ENCODE measurements at places on chromosomes 11 and 22.

- no peak for DNase-seq
Observed at GRCh38 chr11:96314326-96315020, 28.5 kb downstream of the MAML2 start.

- no peak for DNase-seq
Observed at GRCh38 chr22:43060183-43060582, 29.0 kb downstream of the TTLL1 start.

- DNase-seq: no peak
Observed at GRCh38 chr11:94815705-94816344, 47.7 kb downstream of the AMOTL1 start.

- DNase-seq: no peak
Observed at GRCh38 chr11:126414615-126415014, 59.1 kb downstream of the ST3GAL4 start.

DNA sequence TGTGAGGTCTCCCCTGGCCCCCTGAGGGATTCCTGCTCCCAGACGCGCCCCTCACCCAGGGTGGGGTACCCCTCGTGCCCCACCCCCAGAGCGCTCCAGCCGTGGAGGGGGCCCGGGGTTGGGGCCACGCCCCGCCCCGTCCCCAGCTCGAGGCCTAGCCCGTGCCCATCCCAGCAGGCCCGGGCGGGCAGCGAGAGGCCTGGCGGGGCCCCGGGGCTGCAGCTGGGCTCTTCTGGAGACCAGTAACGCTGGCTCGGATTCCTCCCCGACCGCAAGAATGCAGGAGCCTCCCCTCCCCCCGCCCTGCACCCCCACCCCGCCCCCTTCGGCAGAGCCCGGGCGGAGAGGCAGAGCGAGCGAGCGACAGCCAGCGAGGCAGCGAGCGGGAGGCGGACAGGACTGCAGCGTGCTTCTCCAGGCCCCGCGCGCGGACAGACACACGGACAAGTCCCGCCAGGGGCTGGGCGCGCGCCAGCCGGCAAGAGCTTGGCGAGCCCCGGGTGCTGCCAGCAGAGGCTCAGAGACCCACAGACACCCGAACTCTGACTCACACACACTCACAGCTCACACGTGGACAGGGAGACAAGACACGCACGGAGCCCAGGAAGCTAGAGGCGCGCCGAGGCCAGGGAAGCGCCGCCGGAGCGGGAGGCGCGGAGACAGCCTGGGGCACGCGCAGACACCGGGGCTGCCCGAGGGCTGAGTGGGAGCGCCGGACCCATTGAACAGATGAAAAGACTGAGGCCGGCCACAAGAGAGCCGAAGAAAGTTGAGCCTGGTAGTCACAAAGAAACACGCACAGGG, 15.2 kb downstream of the BCL9L start:
- DNase-seq: peak; percentile 75

DNA sequence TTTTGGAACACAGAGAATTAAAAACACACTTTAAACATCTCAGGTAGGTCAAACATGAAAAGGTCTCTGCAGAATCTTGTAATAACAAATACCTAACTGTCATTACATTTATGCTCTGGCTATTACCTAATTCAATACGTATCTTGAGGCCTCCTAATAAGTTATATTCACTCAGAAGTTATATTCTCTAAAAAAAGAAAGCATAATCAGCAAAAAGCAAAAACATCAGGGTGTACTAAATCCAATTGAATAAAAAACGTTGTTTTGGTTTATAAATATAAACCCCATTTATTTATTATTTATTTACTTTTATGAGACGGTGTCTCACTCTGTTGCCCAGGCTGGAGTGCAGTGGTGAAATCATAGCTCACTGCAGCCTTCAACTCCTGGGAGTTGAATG, 10.2 kb downstream of the TMEM41B start:
- DNase-seq: no peak

DNA sequence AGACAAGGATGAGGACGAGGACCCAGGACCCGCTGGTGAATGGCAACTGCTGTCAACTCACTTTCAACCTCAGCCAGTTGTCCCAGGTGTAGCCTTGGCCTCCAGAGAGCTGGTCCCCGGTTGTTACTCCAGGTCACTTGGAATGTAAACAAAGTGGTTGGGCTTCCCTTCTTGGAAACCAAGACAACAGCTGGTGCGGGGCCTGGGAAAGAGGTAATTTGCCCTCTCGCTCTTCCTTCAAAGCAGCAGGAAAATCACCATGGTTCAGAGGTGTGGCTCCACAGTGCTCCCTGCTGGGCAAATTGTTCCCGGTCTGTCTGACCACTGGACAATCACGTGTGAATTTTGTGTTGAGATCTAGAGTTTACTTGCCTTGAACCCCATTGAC, 15.0 kb downstream of the SLC1A2 start:
- no peak for DNase-seq

DNA sequence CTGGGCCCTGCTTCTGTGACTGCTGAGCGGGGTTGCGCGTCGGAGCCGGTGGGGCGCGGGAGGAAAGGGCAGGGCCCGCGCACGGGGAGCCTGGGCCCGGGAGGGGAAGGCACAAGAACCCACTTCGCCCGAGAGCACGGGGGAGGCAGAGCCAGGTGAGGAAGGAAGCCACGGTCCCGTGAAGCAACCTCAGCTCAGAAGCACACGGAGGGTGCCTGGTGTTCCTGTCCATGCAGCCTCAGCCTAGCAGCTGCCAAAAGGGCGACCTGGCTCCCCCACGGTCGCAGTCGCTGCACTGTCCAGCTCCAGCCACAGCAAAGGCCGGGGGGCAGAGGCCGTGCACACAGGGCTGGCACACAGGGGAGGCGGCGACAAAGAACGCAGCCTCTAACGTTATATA, 9.3 kb upstream of the CDC42BPG start:
- DNase-seq: no peak

DNA sequence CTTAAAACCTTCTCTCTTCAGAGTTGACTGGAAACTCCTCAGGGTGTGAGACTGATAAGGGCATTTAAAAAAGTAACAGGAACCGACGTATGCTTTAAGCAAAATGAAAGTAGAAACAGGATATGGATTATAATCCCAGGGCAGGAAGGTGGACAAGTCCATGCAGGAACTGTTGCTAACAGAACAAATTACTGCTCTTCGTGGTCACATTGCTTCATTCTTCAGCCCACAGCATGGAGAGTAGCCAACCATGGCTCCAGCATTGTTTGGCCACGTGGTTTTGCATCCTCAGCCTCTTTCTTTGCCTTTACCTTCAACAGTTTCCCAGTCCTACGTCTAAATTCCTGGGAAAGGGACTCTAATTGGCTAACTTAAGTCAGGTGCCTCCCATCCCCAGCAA, 563.1 kb upstream of the ISX start:
- no peak for DNase-seq

DNA sequence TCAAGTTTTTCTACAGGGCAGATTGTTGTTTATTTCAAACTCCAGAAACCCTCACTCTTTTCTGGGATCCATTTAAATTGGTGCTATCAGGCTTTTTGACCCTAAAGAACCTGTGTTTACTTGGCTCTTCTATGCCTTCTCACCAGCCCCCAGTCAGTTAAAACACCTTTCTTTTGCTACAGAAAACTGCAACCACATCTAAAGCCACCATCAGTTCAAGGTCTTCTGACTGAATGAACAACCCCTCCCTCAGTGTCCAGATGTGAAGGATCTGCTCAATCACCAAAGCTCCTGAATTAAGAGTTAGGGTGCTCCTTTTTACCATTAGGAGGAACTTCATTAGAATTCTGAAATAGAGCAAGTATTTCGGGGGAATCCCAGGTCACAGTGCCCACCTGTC, 7.0 kb upstream of the GLYATL1B start:
- no peak for DNase-seq

DNA sequence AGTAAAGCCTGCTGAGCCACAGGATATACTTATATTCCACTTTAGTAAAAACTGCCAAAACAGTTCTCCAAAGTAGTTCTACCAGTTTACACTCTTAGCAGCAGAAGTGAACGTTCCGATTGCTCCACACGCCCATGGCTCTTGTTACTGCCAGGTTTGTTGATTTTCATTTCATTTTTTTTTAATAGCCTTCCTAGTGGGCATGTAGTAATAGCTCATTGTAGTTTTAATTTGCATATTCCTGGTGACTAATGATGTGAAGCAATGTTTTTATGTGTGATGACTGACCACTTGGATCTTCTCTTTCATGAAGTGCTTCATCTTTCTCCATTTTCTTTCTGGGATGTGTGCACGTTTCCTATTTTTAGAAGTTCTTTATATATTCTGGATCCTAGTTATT, 4.8 kb upstream of the C11orf97 start:
- DNase-seq: no peak

- no peak for DNase-seq
Observed at GRCh38 chr22:42792909-42793847, 63.9 kb downstream of the ARFGAP3 start.

DNA sequence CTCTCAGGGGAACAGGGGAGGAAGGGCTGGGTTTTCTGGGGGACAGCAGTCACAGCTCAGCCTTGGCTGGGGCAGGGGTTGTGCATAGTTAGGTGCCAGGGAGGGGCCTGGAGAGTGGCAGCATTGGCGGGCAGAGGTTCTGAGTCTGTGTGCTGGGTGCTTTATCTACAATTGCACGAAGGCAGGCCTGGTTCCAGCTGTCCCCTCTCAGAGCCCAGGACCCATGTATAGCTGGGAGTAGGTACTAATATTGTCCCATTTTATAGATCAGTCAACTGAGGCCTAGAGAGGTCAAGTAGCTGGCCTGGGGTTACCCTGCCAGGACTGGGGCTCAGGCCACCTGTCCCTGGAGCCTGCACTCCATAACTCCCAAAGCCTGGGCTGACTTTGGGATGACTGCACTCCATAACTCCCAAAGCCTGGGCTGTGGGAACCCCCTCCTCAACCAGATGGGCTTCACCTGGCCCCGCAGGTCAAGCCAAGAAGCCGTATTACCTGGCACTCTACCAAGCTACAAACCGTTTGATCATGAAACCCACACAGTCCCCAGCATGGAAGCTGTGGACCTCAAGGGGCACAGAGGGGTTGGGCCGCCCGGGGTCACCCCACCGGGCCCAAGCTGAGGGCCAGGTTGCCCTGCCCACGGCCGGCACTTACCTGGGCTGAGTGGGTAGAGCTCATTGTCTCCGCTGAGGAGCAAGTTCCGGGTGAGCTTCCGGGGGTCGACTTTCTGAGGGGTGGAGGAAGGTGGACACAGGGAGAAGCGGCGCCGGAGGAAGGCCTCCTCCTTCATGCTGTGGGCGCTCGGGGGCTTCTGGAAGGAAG, 36.5 kb downstream of the OSBPL5 start:
- DNase-seq: no peak

DNA sequence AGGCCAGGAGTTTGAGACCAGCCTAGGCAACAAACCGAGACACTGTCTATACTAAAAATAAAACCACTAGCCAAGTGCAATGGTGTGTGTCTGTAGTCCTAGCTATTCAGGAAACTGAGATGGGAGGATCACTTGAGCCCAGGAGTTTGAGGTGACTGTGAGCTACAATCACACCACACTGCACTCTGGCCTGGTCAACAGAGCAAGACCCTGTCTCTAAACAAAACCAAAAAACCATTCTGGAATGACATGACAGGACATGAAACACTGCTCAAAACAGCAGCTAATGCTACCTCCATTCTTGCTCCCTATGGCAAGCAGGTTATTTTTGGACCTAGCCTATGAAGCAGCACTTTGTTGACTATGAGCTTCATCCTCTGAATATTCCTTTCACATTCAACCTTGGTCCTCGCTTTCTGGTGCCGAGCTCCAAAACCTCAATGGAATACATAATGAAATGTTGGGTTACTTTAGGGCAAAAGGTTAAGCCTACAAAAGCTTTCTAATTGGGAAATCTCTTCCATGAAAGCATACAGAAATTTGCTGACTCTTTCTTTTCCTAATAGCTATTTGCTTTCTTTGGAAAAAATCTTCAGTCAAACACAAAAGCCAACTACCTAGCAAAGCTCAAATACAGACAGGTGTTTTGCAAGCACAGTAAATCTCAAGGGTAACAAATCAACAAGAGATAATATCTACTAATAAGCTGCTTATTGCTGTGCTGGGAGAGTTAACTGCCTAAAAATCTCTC, 21.1 kb downstream of the SIK3 start:
- no peak for DNase-seq

DNA sequence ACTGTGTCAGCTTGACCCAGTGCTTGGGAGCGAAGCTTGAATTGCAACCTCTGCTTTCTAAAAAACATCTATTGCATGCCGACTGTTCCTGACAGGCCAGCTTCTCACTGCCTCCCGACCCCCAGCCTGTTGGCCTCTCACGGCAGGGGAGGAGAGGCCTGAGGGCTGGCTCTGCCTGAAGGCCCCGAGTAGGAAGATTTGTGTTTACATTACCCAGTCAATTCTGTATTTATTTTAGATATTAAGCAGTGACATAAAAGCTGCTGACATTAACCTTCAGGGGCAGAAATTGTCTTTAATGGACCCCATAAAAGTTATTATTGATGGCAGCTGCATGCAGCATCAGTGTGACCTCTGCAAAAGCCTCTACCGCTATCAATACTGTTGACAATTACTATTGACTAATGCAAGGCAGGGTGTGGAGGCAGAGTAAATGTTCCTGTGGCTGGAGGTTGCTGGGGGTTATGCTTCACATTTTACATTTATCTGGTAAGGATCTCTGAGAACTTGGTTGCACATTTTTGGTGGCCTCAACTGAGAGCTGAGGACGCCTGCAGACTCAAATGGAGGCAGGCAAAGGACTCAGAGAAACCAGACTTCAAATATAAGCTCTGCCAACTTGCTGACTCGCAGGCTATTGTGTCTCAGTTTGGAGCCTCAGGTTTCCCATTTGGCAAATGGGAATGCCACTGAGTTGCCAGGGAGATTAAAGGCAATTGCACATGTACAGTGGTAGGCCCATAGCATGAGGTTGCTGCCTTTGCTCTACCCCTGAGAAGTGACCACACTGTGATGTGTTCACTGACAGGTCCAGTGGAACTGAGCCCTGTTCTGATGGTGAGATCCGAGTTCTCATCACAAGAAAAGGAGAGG, 380.5 kb downstream of the TENM4 start:
- no peak for DNase-seq

DNA sequence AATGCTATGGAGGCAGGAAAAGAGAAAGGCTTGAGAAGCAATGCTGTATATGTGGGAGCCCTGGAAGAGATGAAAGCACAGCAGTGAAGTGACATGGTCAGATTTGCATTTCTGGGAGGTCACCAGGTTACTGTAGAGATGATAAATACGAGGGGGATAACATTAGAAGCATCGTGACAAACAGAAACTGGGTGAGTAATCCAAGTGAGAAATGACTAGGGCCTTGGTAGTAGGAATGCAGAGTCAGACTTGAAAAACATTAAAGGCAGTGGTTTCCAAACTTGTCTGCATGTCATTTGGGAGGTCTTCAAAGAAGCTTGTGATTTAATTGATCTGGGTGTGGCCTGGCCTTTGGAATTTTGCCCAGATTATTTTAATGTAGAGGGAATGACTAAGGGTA, 43.9 kb downstream of the CCDC34 start:
- DNase-seq: peak; percentile 57

DNA sequence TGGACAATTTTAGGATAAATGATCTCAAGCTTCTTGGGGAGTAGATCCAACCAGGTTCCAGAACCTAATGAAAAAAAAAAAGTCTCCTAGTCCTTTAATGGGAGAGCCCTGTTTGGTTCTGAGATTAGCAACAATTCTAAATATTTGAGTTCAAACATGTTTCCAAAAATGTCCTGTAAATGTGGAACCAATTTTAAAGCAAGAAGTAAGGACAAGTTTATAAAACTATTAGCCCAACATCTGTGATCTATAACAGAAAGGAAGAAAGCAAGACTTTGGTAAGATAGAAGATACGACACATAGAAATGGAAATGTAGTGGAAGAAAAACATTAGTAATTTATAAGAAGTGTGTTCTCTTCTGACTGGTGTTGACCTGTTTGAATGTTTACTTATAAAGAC, 79.7 kb upstream of the SLC5A12 start:
- peak; percentile 35 for DNase-seq

GRCh38 chr11:107011977-107012376, 6.3 kb downstream of the GUCY1A2 start:
- no peak for DNase-seq

GRCh38 chr11:117669062-117669461, 128.0 kb downstream of the DSCAML1 start:
- no peak for DNase-seq
